Amniotic stem cell (primary cell): ENCODE measurements at places on chromosomes 11 and 22.

GRCh38 chr22:28903080-28903479 lies 19.7 kb downstream of the ZNRF3 start:
- no peak for DNase-seq

DNA sequence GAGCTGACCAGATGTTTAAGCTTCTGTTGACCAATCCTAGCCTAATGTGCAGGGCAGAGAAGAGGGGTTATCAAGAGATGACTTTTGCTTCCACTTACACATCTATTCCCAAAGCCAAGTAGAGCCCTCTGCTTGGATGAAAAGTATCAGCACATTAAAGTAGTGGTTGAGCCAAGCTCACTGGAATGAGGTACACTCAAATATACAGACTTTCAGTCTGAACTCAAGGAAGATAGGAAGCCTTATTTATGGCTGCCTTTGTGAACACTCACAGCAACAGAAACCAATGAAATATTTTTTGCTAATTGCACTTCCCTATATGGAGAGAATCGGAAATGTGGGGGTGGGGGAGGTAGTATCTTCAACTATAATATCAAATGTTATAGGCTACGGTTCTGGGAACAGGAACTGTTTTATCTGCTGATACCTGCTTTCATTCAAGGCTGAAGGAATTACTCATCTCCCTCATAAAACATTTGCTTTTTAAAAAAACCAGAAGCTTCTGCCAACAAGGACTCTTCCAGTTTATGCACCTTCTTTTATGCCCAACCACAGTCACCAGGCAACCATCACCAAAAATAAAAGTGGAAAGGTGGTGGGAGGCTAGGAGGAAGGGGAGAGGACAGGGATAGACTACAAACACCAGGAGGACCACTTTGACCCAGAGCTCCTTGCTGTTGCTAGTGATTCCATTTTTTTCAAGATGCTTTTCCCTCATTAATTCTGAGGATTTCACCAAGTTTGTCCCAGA lies 91.2 kb downstream of the CLPB start:
- DNase-seq = no peak

- DNase-seq = no peak
Observed at GRCh38 chr11:94181943-94182342, 53.3 kb downstream of the PANX1 start.

- no peak for DNase-seq
Observed at GRCh38 chr11:30016588-30017363, at the start of gene KCNA4. TSS of gene KCNA4 (minus strand) at chr11:30017030. CDS start at chr11:30012678, 4,352 bp downstream.

DNA sequence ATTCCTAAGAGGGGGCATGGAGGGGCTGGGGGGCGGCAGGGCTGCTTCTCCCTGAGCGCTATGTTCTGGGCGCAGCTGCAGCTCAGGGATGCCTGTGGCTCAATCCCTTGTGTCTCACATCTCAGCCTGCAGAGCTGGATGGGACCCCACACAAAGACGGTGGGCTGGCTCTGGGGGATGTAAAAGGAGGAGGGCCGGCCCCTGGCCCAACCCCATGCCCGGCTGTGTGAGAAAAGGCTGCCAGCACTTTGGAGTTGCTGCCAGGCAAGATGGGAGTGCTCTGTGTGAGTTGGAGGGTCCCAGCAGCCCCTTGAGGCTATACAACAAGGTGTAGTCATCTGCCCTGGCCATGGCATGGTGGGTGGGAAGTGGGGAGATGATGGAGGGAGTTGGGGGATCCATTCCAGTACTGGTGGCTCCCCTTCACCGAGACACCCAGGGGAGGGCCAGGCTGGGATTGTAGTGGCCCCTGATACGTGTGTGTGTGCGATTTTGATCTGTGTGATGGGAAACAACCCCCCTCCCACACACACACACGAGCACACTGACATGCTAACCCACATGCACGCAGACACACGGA lies 1.3 kb upstream of the TBX10 start:
- no peak for DNase-seq

DNA sequence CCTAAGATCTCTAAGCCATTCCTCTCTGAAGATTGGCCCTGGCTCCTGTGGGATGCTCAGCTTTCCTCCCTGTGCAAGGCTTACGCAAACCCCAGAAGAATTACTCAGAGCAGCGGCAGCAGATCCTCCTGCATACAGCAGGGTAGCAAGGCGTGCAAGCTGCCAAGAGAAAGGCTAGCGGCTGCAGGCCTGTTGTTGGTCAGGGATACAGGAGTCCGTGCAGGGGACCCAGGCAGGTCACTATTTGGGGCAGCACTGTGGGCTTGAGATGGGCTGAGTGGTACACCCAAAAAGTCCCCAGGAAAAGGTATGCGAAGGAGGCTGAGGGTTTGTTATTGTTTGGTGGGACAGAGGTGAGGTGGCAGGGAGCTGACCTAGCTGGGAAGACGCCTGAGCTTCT lies 1.5 kb downstream of the GLB1L2 start:
- no peak for DNase-seq

DNA sequence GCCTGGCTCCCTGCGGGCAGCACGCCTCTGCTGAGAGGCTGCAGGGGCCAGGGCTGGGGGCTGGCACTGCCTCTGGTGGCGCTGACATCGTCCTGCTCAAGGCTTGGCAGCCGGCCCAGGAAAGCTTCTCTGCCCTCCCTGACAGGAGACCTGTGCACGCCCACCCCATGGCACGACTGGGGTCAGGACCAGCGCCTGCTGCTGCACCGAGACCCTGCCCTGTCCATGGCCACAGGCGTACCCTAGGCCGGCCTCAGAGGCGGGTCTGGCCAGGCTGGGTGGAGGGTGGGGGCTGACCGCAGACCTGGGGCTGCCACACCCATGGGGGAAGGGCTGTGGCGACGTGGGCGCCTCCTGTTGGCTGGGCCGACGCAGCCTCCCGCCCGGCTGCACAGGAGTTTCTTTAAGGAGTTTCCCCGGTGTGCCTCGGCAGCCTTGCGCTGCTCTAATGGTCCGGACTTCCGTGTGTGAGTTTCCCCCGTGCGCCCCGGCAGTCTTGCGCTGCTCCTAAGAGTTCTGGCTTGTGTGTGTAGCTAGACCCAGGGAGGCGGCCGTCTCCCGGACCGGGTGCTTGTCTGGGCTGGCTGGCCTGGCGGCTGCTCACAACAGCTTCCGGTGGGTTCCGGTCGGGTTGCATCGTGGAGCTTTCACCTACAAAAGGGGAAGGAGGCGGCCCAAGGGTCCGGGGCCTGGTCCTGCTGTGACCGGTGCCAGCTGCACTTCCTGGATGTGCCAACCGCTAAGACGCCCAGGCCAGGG lies 4.6 kb downstream of the TRABD start:
- no peak for DNase-seq

- no peak for DNase-seq
Observed at GRCh38 chr11:83004746-83005556, 66.7 kb downstream of the RAB30 start.

DNA sequence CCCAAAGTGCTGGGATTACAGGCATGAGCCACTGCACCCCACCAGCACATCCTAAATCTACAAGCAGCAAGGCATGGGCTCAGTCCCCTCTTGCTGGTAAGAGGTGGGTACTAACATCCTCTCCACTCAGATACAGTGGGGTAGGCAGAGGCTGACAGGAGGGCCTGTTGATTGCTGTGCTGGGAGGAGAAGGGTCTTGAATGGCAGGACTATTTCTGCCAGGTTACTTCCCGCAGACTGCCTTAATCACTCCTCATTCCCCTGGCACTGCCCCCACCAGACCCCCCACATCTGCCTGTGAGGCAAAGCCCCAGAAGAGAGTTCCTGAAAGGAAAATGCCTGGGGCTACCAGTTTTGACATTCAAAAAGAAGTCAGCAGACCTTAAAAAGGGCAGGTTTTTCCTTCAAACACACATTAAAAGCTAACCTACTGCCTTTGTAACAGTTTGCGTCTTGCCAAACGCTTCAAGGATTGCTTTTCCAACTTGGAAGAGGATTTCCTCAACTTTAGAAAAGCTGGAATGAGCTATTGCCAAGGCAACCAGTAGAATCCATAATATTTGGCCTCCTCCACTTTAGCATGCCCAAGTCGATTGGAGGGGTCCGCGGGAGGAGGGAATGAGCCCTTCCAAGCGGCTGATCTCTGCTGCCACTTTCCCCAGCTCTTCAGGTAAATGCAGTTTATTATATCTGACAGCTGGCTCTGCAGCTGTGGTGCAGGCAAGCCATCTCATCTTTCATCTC lies 62.0 kb downstream of the FDX1 start:
- DNase-seq = no peak

DNA sequence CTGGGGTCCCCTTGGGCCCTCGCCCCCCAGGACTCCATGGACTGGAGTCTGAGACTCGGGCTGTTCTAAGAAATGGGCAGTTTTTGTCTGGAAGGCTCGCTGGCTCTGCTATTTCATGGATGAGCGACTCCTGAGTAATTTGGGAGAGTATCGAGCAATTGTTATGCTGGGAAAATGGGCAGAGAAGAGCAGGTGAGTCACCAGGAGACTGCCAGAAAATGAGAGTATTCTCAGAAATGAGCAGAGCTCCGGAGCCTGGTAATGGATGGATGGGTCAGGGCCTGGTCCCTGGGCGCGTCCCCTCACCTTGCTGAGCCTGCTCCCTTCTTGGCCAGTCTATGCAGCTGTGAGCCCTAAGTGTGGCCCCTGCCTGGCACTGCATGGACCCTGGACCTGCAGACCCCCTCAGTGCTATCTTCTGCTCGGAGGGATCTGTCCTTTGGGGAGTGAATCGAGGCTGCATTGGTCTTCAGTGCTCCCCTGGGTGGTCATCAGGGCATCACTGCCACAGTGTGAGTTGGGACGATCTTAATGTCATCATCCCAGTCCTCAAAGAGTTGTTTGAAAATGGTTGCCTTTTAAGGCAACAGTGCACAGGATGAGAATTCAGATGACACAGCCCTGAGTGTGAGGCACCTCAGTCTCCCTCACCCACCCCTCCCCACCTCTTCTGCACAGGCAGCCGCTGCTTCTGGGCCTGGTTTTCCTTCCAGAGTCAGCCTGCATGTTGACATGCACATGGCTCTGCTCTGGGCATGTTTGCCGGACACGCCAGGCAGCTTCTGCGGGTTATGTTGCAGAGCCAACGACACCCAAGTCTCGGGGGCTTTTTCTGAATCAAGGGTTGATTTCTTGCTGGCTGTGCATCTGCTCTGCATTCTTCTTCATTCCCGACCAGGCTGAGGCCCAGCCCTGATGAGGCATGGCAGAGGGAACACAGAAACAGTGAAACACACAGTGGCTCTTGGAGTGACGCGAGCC lies 519.0 kb downstream of the TBC1D22A start:
- no peak for DNase-seq

GRCh38 chr11:45810431-45811108 lies 5.6 kb downstream of the SLC35C1 start:
- DNase-seq = no peak

GRCh38 chr22:38046070-38046748 lies 11.0 kb upstream of the PICK1 start:
- DNase-seq = no peak

- no peak for DNase-seq
Observed at GRCh38 chr11:83219095-83219494, 25.6 kb downstream of the ANKRD42 start.

DNA sequence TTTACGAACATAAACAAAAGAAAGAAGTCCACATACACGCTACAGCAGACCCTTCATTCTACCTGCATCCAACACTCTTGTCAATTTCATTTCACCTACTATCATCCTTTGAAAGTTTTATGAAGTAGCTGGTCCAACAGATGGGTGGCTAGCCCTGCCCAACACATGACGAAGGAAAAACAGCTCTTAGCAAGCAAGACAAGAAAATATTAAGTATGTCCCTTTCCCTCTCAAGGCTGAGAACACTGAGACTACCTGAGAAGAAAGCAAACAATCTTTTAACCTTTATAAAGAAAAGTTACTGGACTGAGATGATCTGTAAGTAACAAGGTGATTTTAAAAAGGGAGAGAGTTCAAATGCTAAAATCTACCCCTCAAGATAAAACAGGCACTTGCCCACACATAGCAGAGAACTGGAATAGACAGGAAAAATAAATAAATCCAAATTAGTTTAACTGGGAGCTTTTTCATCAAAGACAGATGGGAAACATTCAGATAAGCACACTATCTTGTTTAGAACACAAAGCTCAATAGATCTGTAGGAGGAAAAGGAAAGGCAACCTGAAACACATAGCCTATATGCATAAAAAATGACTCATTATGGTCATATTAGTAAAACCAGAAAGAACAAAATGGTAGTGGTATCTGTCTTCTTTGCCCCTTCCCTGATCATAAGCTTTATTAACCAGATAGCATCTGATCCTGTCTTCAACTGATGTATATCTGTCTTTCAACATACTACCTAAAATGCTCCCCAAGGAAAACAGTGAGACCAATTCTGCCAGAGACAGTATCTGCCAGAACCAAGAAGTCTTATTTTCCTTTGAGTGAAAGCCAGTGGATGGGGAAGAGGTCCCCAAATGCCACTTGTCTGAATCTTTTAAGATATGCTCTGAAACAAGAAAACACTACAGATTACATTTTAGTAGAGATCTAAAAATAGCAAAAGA lies 104.3 kb downstream of the MRTFA start:
- DNase-seq = no peak

DNA sequence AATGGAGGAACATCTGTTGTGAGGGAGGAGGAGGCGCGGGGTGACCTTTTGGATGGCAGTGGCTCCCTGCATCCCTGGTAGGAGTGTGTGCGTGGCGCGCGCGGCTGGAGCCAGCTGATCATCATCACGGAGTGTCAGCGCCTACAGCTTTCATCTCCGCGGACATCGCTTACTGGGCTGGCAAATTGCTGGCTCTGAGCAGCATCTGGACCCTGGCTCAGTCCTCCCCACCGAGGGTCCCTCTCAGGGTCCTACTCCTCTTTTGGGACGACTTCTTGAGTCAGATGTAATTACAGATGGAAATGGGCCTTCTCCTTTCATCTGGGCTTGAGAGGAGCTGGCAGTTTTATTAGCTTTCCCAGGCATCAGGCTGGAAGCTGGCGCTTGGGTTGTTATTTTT lies 85.3 kb downstream of the CACNA1I start:
- DNase-seq = no peak

- no peak for DNase-seq
Observed at GRCh38 chr11:19615341-19616183, 97.1 kb upstream of the NAV2 start.

GRCh38 chr11:70705930-70706329 lies 307.6 kb downstream of the CTTN start:
- DNase-seq = no peak

DNA sequence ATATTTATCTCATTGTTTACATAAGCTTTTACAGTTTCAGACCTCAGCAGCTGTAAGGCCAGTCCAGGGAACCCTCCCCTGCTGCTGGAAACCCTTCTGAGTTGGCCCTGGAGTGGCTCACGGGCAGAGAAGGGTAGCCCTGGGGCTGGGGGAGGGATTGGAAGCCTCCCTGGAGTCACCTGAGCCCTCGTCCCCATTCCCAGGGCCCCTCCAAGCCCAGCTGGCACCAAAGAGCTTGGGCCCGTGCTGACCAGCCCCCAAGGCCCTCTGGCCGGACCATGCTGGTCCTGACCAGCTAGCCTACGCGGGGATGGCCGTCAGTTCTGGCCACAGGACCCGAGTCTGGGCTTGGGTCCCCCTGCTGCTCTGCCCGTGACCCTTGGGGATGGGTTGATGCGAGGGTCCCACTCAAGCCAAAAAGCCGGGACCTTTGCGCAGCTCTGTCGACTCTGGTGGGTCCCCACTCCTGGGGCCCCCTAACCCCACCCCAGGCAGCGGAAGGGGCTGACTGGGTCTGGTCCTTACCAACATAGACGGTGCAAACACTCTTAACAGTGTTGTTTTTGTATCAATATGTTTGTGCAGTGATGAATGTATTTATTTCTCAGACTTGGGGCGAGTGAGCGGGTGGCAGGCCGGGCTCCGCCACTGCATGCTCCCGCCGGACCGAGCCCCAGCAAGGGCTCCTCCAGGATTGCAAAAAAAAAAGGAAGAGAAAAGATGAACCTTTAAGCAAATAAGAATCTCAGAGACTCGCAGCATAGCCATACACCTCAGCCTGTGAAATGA lies 17.5 kb upstream of the TMEM191C start:
- no peak for DNase-seq
